ENCODE measurements at places on chromosomes 2 and 18.

GRCh38 chr2:114083717-114084387 is 194.0 kb downstream of the ACTR3 start:
- ATAC-seq = no peak

DNA sequence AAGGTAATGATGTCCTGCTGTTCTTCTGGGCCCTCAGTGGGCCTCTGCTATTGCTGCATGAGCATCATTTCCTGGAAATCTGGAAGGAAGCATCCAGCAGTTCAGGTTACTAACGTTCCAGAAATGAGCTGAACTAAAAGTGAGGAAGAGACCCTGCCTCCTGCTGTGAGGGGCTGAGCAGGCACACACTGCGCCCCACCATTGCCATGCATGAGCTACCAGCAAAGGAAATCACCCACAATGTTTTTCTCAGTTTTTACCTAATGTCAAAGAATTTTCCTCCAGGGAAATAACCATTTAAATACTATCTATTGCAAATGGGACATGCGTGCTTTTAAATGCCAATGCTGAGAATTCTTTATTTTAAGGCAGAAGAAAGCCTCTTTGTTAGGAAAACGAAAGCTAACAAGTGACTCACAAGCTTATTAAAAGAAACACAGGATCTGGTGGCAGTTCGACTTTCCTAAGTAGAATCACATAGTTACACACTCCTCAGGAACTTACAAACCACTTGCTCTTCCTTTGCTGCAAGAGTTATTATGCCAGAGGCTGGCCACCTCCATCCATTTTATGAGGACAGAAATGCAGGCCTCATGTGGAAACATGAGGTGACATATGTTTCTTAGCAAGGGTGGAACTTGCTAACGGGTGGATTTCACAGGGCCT is 152.6 kb upstream of the TTC39C start:
- peak; percentile 80 for ATAC-seq

DNA sequence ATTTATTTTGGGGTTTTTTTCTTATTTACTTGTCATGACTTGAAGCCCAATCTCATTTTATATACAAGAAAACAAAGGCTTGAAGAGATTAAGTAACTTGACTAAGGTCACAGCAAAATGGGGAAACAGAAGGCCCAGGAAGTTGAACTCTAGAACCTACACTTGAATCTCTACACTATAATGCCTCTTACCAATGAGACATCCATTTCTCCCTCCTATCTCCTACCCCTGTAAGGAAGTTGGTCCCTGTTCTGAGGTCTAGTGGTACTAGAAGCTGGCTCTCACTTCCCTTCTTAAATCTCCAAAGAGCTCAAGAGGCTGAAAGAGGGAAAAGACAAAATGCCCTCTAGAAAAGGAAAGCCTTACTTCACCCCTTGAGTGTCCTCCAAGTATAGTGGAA is 25.5 kb upstream of the IHH start:
- ATAC-seq = no peak

DNA sequence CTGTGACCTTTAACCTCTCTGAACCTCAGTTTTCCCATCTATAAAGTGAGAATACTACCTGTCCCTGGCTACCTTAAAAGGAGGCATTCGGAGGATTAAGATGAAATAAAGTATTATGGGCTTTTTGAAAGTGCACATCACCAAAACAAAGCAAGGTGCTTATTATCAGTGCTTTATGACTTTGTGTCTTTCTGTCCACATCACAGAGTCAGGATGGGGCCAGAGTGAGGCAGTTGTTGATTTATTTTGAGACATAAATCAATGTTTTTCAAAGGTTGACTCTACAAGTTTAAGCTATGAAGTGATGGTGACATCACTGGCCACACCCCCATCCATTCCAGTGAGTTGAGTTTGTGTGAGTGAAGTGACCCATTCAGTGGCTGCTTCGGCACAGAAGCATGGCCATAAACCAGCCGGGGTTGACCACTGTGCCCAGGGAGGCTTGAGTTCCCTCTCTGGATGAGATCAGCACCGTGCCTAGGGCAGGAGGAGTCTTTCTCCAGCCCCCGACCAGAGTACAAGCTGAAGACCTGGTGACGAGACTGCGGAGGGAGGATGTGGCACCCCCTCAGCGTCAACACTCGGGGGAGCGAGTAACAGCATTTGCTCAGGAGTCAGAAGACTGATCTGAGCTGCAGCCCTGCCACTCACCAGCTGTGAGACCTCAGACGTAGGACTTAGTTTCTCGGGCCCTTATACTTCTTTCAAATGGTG is 89.0 kb upstream of the PPP1CB start:
- peak; percentile 28 for ATAC-seq

- ATAC-seq = no peak
These were observed 355.1 kb upstream of the MYT1L start for GRCh38 chr2:2686222-2686621.

GRCh38 chr2:142220901-142221300 is 90.1 kb upstream of the LRP1B start:
- ATAC-seq = no peak

GRCh38 chr18:45920367-45920766 is 46.8 kb downstream of the EPG5 start:
- ATAC-seq = peak; percentile 75

DNA sequence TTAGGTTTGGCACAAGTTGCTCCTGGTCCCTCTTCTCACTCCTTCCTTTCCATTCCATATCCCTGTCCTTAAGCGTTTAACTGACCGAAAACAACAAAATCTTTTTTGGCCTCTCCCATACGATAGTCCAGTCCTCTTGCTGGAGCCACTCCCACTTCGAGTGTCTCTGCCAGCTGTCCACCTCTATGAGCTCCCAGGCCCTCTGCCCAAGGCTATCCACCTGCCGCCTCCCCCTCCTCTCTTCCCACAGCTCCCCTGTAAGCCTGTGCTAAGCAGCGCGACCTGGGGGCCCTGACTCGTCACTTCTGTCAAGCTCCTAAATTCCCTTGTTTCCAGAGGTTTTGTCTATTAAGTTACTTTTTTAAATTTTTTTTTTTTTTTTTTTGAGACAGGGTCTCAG is 47.0 kb upstream of the FOSL2 start:
- no peak for ATAC-seq

DNA sequence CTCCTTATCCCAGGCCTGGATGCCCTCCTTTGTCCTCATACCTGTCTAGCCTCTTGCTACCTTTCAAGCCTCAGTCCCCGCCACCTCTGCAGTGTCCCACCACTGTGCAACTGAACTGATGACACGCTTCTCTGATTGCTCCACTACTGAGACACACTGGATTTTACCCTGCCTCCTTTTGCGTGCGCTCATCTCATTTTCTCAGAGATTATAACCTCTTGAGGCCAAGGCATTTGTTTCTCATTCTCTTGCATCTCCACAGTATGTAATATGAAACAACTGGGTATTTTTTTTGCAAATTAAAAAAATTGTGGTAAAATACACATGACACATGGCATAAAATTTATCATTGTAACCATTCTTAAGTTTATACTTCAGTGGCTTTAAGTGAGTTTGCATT is 95.4 kb downstream of the PRKCE start:
- ATAC-seq = no peak

- no peak for ATAC-seq
These were observed 13.4 kb downstream of the PPP1R1C start for GRCh38 chr2:181998891-181999654.

GRCh38 chr2:231568098-231568784 is 24.4 kb upstream of the TEX44 start:
- ATAC-seq = no peak

GRCh38 chr2:145622285-145622684 is 1102.4 kb upstream of the ZEB2 start:
- ATAC-seq = no peak

- no peak for ATAC-seq
These were observed 362.6 kb upstream of the ID2 start for GRCh38 chr2:8319219-8319618.

GRCh38 chr18:35463827-35464226 is 33.9 kb downstream of the INO80C start:
- ATAC-seq = no peak

- no peak for ATAC-seq
These were observed 230.3 kb upstream of the SLC14A2 start for GRCh38 chr18:45384962-45385315.

GRCh38 chr2:16624436-16624780 is 41.2 kb downstream of the CYRIA start:
- ATAC-seq = no peak

GRCh38 chr2:96259497-96259921 is 6.3 kb downstream of the TMEM127 start:
- no peak for ATAC-seq

DNA sequence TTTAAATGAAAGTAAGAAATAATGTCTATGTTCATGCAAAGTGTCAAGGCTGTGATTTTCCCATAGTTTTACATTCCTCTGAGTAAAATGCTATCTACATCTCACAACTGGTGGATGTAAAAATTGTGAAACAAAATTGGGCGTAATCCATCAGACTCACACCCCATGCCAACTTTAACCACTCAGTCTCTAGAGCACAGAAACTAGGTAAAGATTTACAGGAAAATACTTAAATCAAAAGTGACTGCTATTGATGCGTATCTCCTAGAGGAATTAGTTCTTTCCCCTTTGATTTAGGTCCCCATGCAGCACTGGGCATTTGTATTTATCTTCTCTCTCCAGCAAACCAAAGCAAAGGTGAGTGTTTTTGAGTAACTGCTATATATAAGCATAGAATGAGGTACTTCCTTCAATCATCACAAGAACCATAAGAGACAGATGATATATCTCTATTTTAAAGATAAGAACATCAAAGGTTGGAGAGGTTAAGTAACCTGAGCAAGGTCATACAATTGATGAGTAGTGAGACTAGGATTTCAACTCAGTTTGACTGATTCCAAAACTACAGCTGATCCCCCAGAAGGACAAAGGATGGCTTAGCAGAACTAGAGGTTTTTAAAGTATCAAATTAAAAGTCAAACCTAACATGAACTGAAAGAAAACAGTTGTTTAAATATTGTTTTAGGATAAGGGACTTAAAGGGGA is 594.0 kb upstream of the ACVR2A start:
- no peak for ATAC-seq

GRCh38 chr18:38611036-38611964 is 1045.7 kb upstream of the CELF4 start:
- no peak for ATAC-seq

DNA sequence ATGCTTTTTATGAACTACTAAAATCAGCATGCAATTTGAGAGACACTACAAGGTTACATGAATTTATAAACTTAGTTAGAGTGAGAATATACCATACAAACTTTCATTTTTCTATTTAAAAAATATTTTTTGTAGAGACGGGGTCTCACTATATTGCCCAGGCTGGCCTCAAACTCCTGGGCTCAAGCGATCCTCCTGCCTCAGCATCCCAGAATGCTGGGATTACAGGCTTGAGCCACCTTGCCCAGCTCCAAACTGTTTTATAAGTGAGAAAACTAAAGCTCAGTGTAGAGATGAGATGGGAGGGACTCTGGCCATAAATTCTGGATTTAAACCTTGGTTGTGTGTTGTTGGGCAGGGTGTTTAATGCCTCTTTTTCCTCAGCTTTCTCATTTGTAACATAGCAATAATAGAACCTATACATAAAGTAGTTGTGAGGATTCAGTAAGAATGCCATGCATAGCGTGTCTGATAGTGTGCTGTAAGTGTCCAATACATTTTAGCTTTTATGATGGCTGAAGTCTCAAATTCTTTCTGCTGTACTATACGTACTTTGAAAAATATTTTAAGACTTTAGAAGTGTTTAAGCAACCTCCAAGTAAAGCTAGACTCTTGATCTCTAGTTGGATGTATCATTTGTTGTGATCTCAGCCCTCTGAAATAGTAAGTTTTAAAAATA is 9.7 kb downstream of the CAB39 start:
- no peak for ATAC-seq

GRCh38 chr2:199055336-199055735 is 402.4 kb downstream of the SATB2 start:
- ATAC-seq = no peak

DNA sequence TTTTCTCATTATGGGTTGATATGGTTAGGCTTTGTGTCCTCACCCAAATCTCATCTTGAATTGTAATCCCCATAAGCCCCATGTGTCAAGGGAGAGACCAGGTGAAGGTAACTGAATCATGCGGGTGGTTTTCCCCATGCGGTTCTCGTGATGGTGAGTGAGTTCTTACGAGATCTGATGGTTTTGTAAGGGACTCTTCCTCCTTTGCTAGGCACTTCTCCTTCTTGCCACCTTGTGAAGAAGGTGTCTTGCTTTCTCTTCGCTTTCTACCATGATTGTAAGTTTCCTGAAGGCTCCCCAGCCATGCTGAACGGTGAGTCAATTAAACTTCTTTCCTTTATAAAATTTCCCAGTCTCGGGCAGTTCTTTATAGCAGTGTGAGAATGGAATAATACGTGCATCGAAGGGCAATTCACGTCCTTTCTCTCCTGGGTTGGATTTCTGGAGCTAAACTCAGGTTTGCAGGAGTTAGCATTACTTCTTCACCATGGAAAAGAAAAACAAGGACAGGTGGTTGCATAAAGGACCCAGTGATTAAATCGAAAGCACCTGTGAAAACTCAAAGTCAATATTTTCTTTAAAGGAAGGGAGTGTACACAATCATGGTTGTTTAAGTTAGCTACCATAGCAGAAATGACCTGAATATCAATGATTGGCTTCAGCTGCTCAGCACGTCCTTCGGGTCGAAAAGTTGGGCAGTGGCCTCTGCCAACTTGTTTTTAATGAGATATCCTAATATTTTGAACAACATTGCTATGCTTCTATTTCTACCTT is 54.1 kb downstream of the CDC42EP3 start:
- ATAC-seq = no peak

GRCh38 chr2:26473796-26474195 is 4.1 kb downstream of the OTOF start:
- ATAC-seq = no peak
